ENCODE measurements at places on chromosomes 6 and 20. TPM values are rescaled to one million over a fixed set of nuclear protein-coding genes. Genes with fewer than 3 reads are reported as not detected.

MOCS3 gene
- 5.7 TPM for total RNA-seq

MLN gene
- not detected for total RNA-seq

CST4 gene
- not detected for total RNA-seq

TMEM244 gene
- not detected for total RNA-seq

CALHM5 gene
- 0.06 TPM for total RNA-seq

ADTRP gene
- 0.19 TPM for total RNA-seq

PHACTR3 gene
- 0.23 TPM for total RNA-seq

ACSS1 gene
- 15.7 TPM for total RNA-seq
